ENCODE measurements at places on chromosomes 6 and 20.

DNA sequence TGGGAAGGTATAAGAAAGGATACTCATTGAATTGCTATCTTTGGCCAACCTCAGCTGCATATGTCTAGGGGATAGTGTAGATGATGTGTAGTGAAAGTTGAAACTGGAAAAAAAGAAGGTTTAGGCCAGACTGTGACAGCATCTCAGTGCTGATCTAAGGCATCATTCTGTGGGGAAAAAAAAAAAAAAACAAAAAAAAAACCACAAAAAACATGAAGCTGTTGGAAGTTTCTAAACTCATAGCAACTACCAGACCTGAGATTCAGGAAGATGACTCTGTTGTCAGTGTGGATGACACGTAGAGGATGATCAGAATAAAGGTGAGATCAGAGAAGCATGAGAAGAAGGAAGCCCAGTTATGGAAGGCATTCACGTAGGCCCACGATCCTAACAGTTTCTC, 100.8 kb upstream of the CNKSR3 start:
- DNase-seq = no peak

DNA sequence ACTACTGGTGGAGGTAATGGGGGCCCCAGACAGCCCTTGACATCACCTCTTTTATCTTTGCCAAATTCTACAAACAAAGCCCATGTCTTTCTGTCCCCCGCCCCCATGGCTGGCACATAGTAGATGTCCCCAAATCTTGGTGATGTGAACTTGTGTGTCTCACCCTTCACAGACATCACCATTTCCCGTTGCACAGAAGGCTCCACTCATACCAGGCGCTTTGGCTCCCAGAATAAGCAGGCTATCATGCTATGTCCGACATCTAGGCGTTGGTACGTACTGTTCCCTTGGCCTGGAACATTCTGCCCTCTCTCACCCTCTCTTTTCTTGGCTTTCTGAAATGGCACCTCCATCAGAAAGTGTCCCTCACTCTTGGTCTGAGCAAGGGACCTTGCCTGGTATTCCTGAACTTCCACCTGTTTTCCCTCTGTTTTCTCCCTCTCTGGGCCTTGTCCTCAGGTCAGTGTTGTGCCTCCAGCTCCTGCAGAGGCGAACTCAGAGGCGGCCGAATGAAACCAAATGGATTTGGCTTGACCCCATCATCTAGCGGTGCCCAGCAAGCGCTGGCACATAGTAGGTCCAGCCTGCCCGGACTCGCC, 968 bp upstream of the CCN5 start:
- no peak for DNase-seq

- DNase-seq = no peak
Observed at GRCh38 chr6:150316936-150317335, 51.9 kb upstream of the IYD start.

GRCh38 chr6:45275358-45275757, 52.8 kb upstream of the RUNX2 start:
- no peak for DNase-seq

DNA sequence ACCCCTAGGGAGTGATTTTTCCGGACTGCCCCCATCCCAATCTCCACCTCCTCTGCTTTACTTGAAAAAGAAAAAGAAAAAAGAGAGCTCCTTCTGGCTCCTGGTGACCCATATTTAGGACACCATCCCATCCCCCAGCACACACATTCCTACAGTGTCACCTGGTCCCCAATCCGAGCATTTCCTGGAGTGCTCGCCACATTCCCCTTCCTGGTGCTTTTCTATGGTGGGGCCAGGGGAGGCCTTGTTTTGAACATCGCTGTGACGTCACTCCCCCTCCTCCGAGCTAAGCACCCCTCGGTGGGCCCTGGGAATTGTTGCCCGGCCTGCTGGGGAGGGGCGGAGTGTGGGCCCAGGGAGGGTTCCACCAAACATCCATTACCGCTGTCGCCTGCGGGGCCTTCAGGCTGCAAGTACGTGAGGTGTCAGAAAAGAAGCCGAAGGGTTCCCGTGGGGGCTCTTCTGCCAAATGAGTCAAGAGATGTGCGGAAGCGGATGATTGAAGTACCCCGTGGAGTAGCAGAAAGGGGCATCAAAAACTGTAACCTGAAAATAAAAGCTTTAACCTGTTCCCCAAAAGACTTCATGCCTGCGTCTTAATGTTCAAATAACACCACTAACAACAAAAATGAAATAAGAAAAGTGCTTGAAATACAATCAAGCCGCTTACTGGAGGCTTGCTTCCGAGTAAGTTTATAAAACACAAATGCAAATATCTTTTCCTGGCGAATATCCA, 2.8 kb upstream of the FOXC1 start:
- peak; percentile 18 for DNase-seq

- DNase-seq = no peak
Observed at GRCh38 chr6:38755874-38756273, 40.8 kb downstream of the DNAH8 start.

DNA sequence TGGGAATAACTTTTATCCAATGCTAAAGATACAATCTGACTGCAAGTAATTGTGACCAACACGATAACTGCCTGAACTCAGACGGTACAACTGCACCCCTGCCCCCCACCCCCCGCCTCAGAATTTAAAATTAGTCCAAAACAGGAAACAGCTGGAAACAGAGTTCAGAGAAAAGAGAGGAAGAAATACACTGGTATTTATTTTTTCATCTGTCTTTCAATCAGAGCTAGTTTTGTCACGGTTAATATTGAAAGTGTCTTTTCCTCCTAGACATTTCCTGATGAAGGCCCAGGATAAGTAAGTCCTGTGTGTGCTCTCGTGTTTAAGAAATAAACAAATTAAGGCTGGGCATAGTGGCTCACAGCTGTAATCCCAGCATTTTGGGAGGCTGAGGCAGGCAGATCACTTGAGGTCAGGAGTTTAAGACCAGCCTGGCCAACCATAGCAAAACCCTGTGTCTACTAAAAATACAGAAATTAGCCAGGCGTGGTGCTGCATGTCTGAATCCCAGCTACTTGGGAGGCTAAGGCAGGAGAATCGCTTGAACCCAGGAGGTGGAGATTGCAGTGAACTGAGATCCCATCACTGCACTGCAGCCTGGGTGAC, 21.5 kb downstream of the ACSS1 start:
- no peak for DNase-seq

- no peak for DNase-seq
Observed at GRCh38 chr20:48585061-48585870, 242.5 kb downstream of the PREX1 start.

DNA sequence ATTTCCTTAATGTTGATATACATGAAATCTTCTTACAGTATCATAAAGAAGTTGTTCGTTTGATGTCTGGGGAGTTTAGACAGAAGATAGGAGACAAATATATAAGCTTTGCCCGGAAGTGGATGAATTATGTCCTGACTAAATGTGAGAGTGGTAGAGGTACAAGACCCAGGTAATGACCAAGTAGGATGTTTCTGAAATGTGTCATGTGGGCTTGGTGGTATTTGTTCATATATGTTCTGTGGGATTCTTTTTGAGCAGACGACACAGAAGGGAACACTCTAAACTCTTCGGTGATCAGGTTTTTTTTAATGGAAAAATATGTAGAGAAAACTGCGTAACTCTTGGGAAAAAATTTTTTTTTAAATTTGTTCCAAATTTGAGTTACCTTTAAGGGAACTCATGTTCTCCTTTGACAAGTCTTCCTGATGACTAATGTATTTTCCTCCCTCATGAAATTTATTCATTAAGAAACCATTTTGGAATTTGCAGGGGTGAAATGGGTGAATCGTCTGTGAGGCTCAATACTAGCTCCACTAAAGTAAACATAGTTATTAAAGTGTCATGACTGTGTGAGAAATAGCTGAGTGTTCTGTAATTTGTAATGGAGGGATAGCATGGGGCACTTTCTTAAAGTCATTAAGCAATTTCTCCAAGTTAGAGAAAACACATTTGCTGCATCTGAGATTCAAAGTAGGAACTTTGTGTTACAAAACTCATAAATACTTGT, 100.6 kb downstream of the MAP3K4 start:
- DNase-seq = no peak

DNA sequence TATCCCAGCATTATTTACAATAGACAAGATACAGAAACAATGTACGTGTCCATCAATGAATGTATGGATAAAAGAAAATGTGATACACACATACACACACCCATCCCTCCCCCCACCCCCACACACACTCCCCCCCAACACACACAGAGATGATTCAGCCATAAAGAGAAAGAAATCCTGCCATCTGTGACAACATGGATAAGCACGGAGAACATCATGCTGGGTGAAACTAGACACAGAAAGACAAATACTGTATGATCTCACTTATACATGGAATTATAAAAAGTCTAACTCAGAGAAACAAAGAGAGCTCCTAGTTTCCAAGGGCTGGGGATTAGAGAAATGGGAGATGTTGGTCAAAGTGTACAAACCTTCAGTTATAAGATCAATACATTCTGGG, 104.8 kb upstream of the LY86 start:
- no peak for DNase-seq

GRCh38 chr6:126632271-126632670, 292.4 kb downstream of the CENPW start:
- no peak for DNase-seq

DNA sequence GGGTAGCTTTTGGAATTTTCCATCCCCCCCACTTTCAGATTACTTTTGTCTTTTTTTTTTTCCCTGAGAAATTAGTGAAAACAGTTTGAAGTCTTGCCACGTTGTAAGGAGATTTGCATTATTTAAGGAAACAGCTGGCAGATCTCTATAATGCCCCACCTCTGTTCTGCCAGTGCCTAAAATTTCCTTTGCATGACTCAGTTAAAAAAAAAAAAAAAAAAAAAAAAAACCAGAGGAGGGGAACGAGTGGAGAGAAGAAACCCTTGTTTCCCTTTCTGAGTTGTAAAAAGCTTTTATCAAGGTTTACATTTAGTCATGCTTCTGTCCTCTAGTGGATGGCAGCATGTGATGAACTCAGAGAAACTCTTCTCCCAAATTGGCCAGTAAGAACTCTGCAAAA, 33.5 kb downstream of the CARMIL1 start:
- DNase-seq = no peak

DNA sequence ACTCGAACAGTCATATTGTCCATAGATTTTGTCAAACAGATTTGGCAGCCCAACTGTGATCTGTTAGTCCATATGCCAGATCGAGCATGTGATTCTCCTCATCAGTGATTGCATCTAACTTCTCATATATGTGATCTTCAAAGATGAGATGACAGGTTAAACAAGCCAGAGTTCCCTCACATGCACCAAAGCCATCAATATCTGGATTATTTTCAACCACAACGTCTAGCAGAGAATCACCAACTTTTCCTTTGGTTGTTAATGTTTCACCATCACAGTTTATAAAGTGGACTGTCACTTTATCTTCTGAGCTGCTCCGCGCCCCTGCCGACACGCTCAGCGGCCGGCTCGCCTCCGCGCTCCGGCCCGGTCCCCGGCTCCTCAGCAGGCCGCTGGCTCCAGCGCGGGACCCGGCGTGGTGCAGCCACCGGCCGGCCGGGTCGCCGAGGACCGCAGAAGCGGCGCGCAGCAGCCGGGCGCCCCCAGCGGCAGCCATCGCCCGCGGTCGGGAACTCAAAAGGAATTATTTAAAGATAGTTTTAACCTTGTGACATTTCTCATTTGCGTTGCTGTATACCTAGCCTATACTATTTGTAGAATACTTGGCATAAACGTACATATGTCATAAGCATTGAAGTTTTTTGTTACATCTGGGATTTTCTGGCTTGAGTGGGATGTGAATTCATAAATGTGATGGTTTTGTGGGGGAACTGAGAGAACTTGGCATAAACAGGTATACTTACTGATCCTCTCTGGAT, 40.1 kb upstream of the DYNLRB1 start:
- no peak for DNase-seq

- no peak for DNase-seq
Observed at GRCh38 chr6:122660296-122660695, 50.1 kb downstream of the PKIB start.

DNA sequence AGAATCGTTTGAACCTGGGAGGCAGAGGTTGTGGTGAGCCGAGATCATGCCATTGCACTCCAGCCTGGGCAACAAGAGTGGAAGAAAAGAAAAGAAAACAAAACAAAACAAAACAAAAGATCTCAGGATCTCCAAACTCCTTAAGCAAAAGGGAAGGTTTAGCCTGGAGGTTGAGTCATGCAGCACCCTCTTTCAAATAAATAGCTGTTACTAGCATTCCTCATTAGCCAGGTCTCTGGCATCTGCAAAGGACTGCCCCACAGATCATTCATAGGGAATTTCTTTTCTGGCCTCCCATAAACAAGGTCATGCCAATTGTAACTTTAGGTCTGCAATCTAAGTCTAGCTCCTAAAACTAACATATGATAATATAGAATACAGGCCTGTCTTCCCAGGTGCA, 37.2 kb downstream of the EDN1 start:
- DNase-seq = no peak

DNA sequence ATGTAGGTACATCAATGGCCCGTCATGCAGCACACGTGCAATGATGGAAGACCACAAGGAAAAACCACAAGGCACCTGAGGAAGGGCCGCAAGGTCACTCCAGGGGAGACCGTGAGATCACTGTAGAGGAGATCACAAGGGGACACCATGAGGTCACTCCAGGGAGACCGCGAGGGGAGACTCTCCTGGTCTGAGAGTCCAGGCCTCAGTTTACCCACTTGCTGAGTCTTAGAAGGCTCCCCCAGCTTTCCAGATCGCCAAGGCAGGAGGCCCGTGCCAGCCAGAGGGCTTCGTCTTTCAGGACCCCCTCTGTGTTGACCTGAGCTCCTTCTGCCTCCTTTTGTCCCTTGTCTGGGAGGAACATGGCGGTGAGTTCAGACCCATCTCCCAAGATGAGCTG, 232.2 kb downstream of the ERMARD start:
- DNase-seq = no peak
